IMR-90 (cell line): ENCODE measurements at places on chromosomes 1 and 21.

DNA sequence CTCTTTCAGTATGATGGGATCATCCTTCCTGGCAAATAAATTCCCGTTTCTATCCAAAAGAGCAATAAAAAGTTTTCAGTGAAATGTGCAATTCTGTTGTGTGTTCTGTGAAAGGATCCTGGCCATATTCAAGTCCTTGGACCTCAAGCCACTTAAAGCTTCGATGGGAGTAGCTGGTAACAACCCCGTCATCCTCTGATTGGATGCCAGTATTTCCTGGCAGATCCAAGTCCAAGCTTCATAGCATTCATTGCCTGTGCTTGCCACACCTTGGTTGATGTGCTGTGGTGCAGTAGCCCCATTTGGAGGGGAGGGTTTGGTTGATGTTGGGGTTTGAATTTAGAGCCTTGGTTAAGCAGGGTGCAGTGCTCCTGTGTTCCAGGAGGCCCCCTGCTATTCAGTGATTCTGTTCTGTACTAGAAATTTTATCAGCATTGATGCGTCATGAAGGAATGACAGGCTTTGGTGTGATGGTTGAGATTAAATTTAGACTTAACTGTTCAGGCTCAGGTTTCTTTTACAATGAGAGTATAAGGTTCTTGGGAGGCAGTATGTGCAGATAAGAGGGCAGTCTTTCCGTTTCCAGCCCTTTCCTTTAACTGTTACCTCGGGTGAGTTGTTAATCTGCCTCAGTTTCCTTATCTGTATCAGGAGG lies 4.9 kb downstream of the RPL11 start:
- peak; percentile 13 for DNase-seq

DNA sequence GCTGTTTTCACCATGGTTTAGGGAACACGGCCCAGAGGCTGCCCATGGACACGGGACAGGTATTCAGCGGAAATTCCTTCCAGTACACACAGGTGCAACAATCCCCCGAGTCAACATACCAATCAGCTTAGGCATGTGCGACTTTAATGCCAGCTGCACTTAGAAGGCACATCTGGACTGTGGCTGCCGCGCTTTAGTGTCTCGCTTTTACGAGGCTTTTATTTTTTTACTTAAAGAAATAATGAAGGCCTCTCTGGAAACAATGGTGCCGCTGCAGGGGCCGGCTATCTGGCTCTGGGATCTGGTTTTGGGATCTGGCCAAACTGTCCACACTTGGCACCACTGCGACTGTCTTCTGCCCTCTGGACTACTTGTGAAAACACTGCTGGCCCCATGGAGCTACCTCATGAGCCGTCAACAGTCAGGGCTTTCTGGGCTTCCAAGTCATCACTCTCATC lies 55.5 kb downstream of the SLC66A1 start:
- no peak for DNase-seq

DNA sequence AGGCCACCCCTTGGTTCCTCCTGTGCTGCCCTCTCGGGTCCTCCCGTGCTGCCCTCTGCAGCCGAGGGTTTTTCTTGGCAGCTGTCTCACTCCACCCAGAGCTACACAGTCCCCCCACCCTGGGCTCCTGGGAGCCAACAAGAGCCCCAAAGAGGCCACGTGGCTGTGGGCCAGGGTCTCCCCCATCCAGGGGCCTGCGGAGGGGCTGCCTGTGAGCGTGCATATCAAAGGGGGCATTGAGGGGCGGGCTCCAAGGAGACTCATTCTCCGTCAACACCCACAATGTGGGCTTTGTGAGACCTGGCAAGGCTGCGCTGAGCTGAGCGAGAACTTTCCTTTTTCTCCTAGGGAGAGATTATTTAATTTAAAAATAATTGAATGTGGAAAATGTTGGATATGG lies 108.7 kb upstream of the ARHGEF16 start:
- no peak for DNase-seq

GRCh38 chr1:45621895-45622523 lies 1.8 kb downstream of the CCDC17 start:
- DNase-seq = no peak

DNA sequence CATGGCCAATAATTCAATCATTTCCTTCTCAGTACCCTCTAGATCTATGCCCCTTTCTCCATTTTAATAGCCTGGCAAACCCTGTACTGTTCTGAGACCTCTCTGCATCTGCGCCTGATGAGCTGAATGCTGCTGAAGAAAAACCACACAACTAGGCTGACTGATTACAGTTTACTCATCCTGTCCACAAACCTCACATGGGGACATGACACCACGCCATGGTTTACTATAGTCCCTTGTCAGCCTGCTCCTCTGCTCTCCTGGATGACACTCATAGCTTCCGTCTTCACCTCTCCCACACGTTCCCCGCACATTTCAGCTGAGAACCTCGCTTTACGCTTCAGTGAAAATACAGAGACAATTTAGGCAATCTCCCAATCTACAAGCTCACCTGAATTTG lies 59.7 kb downstream of the DESI2 start:
- no peak for DNase-seq

DNA sequence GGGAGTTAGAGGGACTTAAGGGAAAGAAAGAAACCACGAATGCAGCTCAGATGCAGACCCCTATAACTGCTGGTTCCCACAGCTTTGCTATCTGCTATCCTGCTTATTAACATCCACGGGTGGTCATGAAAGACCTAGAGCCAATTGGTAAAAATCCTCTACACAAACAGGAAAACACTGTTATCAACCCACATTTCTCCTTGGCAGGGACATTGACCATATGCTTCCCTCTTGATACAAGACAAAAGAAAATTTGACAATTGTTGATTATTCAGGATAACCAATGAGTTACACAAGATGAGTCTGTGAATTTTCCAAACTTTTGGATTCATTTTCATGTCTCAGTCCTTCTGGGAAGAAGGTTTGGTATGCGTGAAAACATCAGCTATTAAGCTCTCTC lies 90.4 kb downstream of the TIAM1 start:
- DNase-seq = no peak

GRCh38 chr1:237687804-237688203 lies 202.9 kb downstream of the ZP4 start:
- peak; percentile 2 for DNase-seq

GRCh38 chr1:57824535-57824934 lies 400.7 kb upstream of the DAB1 start:
- no peak for DNase-seq

- DNase-seq = no peak
Observed at GRCh38 chr21:38937286-38937790, 131.6 kb downstream of the ETS2 start.

DNA sequence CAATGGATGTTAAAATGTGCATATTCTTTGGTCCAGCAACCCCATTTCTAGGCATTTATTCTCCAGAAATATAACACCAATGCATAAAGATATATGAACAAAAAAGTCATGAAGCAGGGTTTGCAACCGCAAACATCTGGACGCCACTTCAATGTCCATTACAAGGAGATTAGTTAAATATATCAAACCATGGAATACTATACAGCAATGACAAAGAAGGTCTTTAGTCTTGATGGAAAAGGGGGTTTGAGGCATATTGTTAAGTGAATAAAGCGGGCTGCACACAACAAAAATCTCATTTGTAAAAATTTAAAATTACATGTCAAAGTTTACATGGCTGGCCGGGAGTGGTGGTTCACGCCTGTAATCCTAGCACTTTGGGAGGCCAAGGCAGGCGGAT lies 31.6 kb downstream of the RAP1GAP start:
- DNase-seq = no peak

DNA sequence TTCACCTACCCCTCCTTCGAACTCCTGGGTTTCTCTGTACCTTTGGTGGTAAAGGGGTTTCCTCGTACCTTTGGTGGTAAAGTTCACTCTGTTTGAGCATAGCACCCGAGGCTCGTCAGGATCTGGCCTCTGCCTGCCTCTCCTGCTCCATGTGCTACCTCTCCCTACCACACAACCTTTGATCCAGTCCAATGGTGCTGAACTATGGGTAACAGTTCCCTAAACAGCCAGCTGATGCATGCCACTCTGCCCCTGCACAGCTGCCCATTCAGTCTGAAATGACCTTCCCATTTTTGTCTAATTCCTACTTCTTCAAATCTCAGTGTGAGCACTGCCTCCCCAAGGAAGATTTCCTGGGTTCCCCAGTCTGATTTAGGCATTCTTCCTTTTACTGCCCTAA lies 14.0 kb downstream of the OVAAL start:
- DNase-seq = no peak
